ENCODE measurements at places on chromosomes 6 and 20. TPM values are rescaled to one million over a fixed set of nuclear protein-coding genes. Genes with fewer than 3 reads are reported as not detected.

- DNase-seq, result no peak
Measured at GRCh38 chr6:1862411-1862810, 252.7 kb downstream of the FOXC1 start.

GRCh38 chr6:137247724-137248123 is 28.5 kb upstream of the IFNGR1 start:
- no peak for DNase-seq

DNA sequence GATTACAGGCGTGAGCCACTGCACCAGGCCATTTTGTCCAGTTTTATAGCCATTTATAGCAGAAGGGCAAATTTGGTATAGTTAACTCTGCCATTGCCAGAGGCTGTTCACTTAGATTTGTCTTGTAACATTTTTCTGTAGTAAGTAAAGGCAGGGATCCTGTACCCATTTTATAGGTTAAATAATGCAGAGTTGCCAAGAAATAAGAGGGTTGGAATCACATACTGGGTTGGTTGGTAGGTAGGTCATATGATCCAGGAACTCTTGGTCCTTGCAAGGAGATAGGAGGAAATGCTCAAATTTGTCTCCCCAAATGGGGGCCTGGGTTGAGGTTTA is 68.1 kb downstream of the SHLD1 start:
- no peak for DNase-seq

- DNase-seq, result no peak
Measured at GRCh38 chr20:41391587-41392001, 25.0 kb upstream of the EMILIN3 start.

PXMP4 gene
- polyA plus RNA-seq, result 9.4 TPM

NFATC2 gene
- 2.1 TPM for polyA plus RNA-seq

TTBK1 gene
- 0.55 TPM for polyA plus RNA-seq

GRCh38 chr20:10448270-10449156 is 13.4 kb downstream of the SLX4IP start:
- no peak for DNase-seq

DNA sequence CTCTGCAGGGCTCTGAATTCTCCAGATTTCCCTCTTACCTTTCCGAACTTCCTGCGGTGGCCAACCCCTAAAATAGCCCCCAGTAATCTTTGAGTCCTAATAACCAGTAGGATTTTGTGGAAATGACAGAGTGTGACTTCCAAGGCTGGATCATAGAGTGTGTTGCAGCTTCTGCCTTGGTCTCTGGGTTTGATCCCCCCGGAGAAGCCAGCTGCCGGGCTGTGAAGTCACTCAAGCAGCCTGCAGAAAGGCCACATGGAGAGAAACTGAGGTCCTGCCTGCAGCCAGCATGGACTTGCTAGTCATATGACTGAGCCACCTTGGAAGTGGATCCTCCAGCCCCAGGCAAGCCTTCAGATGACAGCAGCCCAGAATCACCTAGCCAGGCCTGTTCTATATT is 46.3 kb upstream of the SCRT2 start:
- no peak for DNase-seq

DNA sequence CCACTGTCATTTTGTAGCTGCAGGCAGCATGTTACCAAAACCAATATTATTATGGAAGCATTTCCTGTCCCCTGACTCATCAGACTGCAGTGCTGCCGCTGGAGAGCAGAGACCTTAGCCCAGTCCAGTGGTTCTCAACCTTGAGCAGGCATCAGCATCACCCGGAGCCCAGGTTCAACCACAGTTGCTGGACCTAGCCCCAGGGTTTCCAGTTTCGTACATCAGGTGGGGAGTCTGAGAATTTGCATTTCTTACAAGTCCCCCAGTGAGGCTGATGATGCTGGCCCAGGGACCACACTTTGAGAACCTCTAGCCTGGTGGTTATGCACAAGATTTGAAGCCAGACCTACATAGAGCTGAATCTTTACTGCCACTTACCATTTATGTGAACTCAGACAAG is 47.3 kb downstream of the LY86 start:
- no peak for DNase-seq

DNA sequence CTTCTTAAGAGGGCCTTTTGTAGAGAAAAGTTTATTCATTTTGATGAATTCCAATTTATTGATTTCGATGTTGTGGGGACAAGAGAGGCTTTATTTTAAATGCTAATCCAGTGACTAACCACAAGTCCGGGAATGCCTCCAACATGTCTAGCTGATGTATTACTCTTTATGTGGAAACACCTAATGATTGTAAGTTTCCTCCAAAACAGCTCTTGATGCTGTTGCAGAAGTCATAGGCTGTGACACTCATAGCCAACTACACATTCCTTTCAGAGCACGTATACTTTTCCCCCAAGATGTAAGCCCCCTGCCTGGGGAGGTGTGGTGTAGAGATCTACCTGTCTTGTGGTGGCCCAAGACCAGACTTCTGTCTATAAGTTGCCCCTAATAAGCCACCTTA is 61.3 kb upstream of the RNF24 start:
- no peak for DNase-seq

GRCh38 chr20:22698259-22698842 is 114.0 kb upstream of the FOXA2 start:
- no peak for DNase-seq

- DNase-seq, result no peak
Measured at GRCh38 chr20:47876311-47877088, 91.2 kb upstream of the SULF2 start.

- no peak for DNase-seq
Measured at GRCh38 chr6:87375315-87375714, 30.7 kb downstream of the C6orf163 start.

DNA sequence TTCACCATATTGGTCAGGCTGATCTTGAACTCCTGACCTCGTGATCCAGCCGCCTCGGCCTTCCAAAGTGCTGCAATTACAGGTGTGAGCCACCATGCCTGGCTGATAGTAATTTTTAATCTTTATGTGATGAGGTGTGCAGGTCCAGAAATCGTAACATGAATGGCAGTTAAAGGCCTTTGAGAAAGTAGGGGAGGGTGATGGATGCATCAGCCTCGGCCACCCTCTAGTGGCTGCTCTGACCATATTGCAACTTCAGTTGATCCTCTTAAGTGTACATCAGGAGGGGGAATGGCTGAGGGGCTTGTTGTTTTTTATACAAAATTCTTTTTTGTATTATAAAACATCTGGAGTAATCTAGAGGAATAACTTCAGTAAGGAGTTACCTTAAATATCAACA is 193.0 kb downstream of the ZFAND3 start:
- DNase-seq, result no peak
